ENCODE measurements at places on chromosomes 3 and 15.

DNA sequence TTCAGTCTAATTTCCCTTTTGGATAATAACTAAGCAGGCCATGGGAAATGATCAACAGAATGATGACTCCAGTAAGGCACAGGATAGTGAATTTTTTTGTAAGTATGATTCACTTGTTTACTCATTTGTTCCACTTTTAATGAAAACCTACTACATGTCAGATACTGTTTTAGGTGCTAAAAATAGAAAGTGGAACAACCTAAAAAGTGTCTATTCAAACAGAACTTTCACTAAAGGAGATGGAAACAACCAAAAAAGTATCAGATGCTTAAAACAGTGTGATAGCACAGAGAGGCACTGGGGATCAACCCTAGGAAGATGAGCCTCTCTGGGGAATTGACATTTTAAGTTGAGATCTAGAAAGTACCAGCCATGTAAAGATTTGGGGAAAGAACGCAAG lies 11.1 kb downstream of the RYK start:
- no peak for DNase-seq

DNA sequence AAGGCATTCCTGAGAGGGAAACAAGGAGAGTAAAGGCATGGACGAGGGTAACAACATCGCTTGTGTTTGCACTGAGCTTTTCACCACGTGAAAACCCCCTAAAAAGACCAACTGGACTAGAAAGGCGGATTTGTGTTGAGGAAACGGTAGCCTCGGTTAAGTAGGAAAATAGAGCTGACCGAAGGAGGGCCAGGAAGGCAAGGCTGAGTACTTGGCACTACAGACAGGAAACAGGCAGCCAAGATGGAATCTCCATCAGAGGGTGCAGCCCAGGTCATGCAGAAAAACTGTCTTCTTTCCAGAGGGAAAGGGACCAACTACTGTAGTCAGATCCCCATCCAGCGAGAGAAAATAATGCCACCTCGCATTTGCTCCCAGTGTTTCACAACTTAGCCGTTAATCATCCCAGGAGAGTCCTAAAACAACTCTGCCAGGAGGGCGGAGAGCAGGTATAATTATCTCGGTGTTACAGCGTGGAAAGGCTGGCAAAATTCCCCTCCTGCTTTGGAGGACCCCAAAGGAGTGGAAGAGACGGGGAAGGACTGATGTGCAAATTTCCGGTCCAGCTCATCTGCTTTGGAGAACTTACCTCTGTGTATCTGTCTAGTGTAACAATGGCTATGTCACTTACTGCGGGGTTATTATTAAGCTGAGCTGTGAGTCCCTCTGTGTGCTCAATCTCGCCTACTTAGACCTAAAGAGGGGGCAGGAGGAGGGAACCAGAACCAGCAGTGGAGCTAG lies 77.2 kb downstream of the MYO1E start:
- no peak for DNase-seq

- DNase-seq: no peak
Observed at GRCh38 chr15:52445954-52446353, 82.7 kb downstream of the MYO5A start.

- DNase-seq: no peak
Observed at GRCh38 chr15:52008359-52008697, 10.7 kb upstream of the MAPK6 start.

DNA sequence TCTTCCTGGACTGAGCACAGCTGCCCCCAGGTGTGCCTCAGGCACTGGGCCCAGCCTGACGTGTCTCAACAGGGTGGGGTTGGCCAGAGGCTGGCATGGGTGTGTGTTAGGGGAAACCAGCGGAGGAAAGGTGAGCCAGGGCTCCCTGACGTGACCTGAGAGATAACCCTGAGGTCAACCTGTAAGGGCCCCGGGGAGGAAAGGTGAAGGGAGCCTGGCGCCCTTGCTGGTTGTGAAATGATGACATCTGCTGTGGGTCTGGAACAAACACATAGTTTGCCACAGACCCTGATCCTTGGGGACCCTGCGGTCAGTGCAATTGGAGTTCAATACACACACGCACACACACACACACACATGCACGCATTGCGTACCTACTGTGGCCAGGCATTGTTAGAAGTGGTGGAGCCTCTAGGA lies 100.2 kb upstream of the TLE3 start:
- DNase-seq: no peak

DNA sequence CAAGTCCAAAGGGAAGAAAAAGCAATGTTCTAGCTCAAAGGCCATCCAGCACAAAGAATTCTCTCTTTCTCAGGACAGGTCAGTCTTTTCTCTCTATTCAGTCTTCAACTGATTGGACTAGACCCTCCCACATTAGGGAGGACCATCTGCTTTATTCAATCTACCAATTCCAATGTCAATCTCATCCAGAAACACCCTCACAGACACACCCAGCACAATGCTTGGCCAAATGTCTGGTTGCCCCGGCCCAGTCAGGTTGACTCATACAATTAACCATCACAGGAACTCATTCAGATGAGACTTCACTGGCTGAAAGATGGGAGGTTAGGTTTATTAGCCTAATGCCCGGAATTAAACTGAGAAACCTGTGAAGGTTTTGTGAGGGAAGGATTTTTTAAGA lies 32.4 kb downstream of the ACAN start:
- DNase-seq: no peak

DNA sequence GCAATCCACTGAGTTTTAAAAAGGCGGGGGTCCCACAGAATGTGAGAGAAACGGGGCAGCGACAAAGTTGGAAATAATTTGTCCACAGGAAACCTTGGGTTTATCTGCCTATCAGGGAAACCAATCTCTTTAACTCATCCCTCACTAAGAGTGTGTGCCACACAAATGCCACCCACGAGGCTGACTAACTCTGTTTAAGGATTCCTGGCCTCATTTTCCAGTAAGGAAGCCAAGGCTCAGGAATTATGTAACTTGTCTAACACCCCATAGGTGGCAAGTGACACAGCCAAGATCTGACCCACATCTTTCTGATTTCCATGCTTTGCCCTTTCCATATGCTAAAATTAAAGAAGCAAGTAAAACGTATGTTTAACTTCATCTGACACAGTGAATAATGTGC lies 263.2 kb downstream of the CNTN3 start:
- DNase-seq: no peak

DNA sequence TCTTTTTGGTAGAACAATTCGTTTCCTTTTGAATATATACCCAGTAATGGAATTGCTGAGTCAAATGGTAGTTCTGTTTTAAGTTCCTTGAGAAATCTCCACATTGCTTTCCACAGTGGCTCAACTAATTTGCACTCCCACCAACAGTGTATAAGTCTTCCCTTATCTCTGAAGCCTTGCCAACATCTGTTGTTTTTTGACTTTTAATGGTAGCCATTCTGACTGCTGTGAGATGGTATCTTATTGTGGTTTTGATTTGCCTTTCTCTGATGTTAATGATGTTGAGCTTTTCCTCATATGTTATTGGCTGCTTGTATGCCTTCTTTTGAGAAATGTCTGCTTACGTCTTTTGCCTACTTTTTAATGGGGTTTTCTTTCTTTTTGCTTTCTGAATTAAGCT lies 270.6 kb upstream of the MEIS2 start:
- no peak for DNase-seq

DNA sequence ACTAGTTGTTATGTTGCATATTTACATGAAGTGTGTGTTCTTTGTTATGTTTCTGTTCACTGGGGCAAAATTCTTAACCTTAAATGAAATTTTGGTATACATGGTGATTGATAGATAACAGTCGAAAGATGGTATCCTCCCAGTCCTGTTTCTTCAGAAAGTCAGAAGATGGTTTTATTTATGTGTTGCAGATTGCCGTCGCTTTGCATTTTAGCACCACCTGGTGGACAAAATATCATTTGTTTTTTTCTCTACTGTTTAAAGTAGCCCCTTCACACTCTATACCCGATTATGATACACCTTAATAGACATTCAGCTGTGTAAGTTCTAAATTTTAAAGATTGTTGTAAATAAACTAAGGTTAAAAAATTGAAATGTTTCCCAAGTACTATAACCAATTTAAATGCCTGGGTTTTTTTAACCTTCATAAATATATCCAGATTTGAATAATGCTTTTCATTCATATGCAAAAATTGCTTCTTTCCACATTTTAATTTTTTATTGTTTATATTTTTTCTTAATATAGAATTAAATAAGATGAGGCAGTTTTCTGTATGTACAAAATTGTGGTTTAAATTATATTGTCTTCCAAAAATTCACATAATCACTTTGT lies 152.2 kb downstream of the ALCAM start:
- DNase-seq: no peak

- no peak for DNase-seq
Observed at GRCh38 chr3:112471596-112472325, 27.5 kb downstream of the BTLA start.

- no peak for DNase-seq
Observed at GRCh38 chr3:31370380-31370666, 162.4 kb upstream of the STT3B start.

- DNase-seq: no peak
Observed at GRCh38 chr3:53795176-53795575, 51.0 kb downstream of the CHDH start.

GRCh38 chr3:111906656-111907055 lies 47.6 kb downstream of the PHLDB2 start:
- no peak for DNase-seq

GRCh38 chr3:116947809-116948208 lies 238.2 kb downstream of the TUSC7 start:
- DNase-seq: no peak

GRCh38 chr15:65369651-65370050 lies 8.2 kb downstream of the IGDCC3 start:
- DNase-seq: no peak

DNA sequence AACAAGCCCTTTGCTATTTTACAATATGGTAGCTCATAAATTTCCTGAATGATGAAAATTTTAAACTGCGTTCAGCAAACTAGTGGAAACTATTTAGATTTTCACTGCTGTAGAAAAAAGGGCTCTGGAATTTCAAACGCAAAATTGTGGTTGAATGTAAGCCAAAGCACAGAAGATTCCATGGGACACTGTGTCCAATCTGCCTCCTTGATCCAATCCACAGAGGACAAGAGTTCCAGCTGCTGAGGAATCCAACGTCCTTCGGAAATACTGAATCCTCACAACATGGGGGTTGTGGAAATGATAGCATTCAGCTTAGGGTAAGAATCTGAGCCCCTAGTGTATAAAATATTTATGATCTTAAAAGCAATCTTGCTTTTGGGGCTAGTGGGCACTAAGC lies 161.0 kb downstream of the PLD1 start:
- no peak for DNase-seq

DNA sequence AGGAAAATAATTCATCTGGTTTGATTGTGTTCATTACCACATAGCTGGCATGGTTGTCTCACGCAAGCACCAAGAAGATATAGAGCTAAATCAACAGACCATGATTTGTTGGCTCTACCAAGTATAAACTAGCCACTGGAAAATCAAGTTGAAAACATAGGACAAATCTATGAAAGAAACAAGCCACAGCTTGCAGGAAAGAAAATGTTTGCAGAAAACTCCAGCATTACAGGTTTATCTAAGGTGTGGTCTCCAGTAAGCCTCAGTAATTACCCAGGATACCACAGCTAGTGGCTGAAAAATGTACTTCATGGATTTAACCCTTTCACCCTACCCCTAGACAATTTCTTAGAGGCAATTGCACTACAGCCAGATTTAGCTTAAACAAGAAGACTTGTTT lies 340.6 kb downstream of the SOX2 start:
- no peak for DNase-seq

DNA sequence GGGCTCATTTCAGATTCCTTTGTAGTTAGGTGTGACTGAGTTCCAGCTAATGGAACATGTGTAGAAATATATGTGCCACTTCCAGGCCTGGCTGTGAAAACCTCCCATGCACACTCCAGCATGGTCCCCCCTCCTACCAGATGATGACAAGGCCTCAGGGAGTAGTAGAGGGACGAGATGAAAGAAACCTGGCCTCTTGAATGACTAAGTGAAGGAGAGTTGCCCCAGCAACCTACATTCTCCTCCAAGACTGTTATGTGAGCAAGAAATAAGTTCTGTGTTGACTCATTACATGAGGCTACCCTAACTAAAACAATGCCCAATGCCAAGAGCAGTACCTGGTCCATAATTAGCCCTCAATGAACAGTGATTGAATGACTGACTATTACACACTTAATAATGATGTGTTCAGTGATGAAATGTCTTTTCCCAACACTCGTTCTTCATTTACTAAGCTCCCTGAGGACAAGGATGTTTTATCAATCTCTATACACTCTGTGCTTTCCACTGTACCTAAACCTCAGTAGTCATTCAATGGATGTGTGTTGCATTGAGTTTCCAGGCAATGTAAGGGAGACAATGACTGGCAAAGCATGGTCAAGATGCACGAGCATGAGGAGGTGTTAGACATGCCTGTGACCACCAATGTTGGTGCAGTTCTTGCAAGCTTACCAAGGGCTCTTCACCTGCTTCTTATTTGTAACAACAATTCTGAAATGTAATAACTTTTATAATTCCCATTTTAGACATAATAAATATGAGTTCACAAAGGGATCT lies 62.0 kb upstream of the BCL6 start:
- DNase-seq: no peak

- no peak for DNase-seq
Observed at GRCh38 chr3:165125836-165126235, 47.5 kb upstream of the SI start.

GRCh38 chr3:87691109-87691508 lies 367.7 kb downstream of the CGGBP1 start:
- no peak for DNase-seq

DNA sequence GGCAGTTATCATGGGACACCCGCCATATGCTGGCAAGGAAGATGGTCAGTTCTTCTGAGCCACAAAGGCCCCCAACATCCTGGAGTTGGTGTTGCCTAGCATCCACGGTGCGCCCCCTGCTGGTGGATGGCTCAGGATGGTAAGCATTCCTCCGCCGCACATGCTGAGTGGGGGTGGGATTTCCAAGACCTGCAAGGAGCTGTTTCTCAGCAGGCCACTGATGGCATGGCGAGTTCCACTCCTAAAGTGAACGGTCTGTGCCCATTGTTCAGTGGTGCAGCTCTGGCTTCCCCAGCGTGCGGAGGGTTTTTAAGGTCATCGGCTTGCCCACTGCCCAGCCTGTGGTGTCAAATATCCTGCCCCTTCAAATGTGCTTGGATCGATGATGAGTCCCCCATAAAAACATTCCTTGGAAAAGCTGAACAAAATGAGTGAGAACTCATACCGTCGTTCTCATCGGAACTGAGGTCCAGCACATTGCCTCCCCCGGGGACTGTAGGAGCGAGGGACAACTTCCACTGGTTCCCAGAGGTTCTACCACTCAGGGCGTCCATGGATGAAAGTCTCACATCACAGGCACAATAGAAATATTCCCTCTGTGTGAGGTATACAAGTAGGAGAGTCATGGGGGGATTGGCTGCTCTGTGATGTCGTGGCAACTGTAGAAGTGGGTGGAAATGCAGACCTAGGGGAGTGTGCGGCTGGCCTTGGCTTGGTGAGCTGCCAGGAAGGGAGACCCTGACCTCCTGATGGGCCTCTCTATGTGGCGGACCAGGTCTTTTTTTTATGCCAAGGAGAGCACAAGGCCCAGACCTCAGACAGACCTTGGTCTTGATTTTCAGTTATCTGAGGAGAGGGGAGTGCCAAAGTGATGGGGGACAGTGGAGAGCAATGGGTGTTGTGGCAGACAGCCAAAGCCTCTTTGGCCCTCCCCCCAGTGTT lies 102.0 kb downstream of the SNRPN start:
- DNase-seq: no peak

GRCh38 chr15:72923289-72923688 lies 129.0 kb upstream of the NEO1 start:
- no peak for DNase-seq

GRCh38 chr3:48429317-48429959 lies 448 bp downstream of the PLXNB1 start:
- DNase-seq: peak; percentile 55
